C1 segment of cervical spinal cord (tissue), 14 donors: ENCODE measurements at places on chromosomes 11 and 22.

DNA sequence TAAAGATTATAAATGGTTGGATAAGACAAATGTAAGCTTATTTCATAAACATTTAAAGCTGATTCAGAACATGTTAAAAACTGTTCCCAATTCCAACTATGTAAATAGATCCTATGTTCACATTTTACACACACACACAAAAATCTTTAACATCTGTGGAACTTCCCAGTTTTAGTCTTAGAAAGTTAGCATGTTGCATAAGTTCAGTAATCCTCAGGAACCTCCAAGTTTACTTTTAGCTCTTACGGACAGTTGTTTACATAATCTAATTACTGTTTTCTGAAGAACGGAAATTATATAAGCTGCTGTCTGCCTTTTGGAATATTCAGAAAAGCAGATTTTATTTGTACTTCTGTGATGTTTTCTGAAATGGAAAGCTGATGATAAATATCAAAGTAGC is 53.3 kb downstream of the PANX1 start:
- DNase-seq: no peak

GRCh38 chr11:65492637-65493366 is 6.0 kb upstream of the MALAT1 start:
- DNase-seq: no peak

GRCh38 chr11:62588966-62589637 is 2.2 kb downstream of the TUT1 start:
- DNase-seq: no peak

DNA sequence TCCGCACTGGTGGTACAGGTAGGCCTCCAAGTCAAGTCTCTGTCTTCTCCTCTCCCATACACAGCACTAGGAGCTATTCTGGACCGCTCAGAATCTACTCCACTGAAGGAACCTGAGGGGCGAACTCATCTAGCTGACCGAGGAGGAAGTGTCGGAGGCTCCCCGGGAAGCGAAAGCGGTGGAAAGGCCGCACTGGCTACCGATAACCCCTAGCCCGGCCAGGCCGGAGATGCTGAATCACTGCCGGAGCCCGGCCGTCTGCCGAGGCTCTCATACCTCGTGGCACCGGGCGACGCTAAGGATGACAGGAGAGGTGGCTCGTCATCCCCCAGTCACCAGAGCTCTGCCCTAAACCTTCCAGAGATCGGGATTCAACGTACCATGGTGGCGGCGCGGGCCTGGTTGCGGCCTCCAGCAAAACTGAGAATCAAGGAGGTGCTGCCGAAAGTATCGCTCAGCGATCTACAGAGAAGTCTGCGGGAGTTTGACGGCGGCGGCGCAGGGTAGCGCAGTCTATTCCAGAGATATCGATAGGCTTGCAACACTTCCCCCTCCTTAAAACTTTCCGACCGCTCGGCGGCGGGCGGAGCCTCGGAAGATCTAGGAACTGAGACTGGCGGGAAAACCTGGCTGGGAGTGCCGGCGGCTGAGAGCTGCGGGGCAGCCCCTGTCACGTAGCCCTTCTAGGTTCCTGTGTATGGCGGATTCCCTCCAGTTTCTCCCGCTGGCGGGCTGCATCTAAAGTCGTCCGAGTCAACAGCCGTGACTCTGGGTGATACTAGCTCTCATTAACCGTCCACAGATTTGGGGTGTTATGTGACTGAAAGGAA is at the start of gene PSMA1:
TSS of gene PSMA1 (minus strand) at position 470 of the 830 bp plus-strand sequence. CDS start at position 383, 87 bp downstream.
- peak; percentile 78 for DNase-seq

- DNase-seq: no peak
These were observed 541.4 kb downstream of the MN1 start for GRCh38 chr22:27260087-27260698.

GRCh38 chr11:61102667-61103571 is 630 bp downstream of the CD5 start:
- DNase-seq: no peak

- no peak for DNase-seq
These were observed 7.3 kb downstream of the MN1 start for GRCh38 chr22:27794226-27794625.

- no peak for DNase-seq
These were observed 126.5 kb downstream of the CHST1 start for GRCh38 chr11:45538939-45539338.
